ENCODE measurements at places on chromosomes 5 and 9. TPM values are rescaled to one million over a fixed set of nuclear protein-coding genes. Genes with fewer than 3 reads are reported as not detected.

GRCh38 chr9:136576269-136576626 lies 30.4 kb upstream of the NOTCH1 start:
- DNase-seq = peak; percentile 72

DNA sequence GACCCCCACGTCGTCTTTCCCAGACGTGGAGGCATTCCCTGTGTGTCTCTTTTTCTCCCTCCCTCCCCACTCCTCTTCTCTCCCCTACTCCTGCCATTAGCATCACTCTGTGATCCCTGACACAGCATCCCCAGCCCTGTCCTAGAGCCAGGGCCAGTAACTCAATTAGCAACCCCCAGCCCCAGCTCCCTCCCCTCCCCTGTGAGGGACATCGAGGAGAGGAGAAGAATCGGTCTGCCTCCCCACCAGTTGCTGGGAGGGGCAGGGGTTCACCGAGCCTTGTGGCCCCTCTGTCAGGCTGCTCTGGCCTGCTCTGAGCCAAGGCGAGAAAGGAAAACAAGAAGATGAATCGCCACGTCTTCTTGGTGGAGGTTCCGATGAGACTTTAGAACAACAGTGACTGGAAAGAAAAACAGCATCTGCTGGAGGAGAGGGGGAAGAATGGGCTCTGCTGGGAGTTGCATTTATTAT lies 123.1 kb downstream of the PAPPA start:
- no peak for DNase-seq

- no peak for DNase-seq
These were observed 172.8 kb upstream of the PITX1 start for GRCh38 chr5:135206862-135207261.

Gene SVEP1
- total RNA-seq = 14.2 TPM

Gene NSD1
- total RNA-seq = 44.1 TPM

Gene ZNF366
- total RNA-seq = 6.7 TPM
